Amygdala (tissue), 56 donors: ENCODE measurements at places on chromosomes 5 and 9.
A peak's percentile ranks its signal among the peaks of the same experiment; 100 is the strongest.

DNA sequence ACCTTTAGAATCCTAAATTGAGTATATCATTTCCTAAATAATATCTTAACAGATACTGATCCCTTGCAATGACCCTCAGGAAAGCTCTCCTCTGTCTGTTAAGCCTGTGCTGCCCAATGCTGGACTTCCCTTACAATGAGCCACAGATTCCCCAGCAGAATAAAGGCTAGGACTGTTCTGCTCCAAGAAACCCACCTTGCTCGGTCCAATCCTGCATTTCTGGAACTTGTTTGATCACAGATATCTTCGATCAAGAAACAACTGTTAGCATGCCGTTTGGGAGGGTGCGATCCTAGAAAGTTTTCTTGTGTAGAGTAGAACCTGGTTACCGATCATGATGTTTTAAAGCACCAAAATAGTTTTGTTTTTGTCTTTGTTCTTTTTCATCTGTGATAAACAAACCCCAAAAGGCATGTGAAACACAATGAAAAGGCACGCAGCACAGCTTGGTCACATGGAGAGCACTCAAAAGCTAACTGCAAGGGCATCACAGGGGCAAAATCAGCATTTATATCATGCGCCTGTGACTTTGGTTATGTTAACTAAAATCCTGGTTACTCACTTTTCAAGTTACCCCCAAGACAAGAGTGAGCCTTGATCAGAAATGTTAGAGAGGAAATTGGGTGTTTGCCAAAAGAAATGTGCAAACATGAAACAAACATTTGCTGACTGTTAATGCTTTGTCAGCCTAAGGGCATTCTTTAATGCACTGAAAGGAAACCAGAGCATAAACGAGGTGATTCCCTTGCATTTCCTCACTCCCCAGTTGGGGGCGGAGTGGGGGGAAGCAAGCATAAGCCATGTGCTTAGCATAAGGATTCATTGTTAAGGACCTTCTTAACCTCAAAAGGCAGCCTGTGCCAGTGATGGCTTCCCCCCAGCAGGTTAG lies 61.9 kb upstream of the ADAMTS16 start:
- DNase-seq, result no peak

DNA sequence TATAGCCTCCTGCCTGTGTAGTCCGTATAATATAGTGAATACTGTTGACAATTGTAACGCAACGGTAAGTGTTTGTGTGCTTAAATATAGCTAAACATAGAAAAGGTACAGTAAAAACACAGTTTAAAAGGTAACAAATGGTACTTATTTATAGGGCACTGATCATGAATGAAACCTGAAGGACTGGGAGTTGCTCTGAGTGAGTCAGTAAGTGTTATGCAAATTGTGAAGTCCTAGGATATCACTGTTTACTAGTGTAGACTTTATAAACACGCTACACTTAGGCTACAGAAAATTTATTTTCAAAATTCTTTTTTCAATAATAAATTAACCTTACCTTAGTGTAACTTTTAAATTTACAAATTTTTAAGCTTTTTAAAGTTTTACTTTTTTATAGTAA lies 1090.1 kb downstream of the CDH9 start:
- no peak for DNase-seq

DNA sequence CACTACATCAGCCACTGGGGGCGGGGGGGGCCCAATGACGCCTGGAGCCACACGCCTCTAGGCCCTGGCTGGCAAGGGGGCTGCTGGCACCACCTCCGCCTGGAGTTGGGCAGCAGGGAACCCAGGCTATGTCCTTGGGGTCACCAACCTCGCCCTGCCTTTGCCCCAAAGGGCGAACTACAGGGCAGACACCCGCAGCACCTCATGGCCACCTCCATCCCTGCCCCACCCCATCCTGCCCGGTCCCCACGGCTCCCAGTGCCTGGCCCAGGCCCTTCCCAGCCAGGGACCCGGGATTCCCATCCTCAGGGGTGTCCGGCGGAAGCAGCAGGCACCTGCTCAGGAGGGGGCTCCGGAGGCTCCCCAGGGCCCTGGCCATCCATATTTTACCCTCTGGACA lies 37.0 kb downstream of the NACC2 start:
- no peak for DNase-seq

DNA sequence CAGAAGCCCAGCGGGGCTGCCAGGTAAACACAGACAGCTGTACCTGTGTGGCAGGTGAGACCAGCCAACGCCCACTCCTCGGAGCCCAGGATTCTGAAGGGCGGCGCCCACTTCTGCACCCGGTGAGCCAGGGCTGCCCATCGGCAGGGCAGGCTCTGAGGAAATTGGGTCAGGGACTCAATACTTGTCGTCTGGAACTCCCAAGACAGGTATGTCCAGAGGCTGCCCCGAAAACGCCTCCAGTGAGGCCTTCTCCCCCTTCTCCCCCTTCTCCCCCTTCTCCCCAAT lies 19.8 kb downstream of the GLT6D1 start:
- no peak for DNase-seq

GRCh38 chr5:126182971-126183695 lies 240.1 kb upstream of the GRAMD2B start:
- DNase-seq, result peak; percentile 8

- no peak for DNase-seq
Observed at GRCh38 chr9:88994469-88995199, 3.4 kb downstream of the S1PR3 start.

DNA sequence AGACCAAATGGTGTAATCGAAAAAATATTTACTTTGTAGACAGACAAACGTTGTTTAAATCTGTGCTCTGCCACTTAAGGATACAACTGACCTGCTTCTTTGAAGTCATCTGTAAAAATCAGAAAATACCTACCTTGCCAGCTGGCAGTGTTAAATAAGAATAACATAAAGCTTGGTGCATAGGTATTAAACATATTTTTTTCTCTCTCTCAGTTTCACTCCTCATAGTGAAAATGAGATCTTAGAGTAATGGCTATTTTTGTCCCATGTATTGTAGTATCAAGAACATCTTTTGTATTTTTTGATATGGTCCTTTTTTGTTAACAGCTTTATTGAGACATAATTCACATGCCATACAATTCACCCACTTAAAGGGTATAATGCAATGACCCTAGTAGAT lies 17.9 kb upstream of the RANBP17 start:
- DNase-seq, result no peak

GRCh38 chr9:124036578-124036977 lies 25.0 kb downstream of the LHX2 start:
- no peak for DNase-seq

DNA sequence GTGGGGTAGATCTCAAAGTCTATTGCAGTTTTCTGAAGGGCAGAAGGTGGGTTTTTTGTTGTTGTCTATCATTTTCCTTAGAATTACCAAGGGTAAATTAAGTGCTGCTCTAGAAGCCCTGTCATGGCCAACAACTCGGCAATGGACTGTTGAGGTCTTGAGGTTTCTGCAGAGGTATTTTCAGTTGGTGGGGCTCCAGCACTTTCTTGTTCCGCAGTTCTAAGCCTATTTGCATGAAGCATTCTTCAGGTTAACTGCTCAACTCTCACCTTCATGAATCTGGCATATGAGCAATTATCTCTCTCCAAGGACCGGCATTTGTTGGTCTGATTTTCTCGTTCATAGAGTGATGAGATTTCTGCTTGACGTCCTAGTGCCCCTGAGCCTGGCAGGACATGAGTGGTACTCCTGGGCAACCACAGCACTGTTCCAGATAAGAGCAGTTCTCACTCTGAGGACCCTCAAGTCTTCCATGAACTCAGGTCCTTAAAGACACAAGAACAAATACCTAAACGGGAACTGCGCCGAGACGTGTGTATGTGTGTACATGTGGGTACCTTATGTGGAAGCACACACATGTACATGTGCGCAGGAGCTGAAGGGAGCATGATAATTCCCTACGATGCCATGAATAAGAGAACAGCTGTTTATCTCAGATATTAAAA lies 544.5 kb downstream of the CSNK1G3 start:
- no peak for DNase-seq

DNA sequence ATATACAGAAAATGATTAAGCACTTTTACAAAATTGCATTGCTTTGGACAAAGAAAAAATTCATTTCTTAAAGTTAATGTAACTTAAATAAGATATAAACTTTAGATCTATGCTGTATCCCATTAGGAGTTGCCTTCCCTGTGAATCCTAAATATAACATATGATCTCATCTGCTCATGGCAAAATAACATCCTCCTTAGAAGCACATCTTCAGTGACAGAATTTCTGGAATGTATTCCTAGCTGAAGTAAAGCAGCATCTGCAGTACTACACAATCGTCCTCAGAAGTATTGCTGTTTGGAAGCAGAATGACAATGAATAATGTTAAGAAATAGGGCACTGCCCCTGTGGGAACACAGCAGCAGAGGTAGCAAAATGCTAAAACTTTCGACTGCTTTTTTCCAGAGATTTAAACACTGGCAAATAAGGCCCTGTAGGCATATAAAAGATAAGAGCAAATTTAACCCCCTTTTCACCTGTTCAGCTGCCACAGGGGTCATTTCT lies 571.0 kb downstream of the PTPRD start:
- DNase-seq, result no peak

DNA sequence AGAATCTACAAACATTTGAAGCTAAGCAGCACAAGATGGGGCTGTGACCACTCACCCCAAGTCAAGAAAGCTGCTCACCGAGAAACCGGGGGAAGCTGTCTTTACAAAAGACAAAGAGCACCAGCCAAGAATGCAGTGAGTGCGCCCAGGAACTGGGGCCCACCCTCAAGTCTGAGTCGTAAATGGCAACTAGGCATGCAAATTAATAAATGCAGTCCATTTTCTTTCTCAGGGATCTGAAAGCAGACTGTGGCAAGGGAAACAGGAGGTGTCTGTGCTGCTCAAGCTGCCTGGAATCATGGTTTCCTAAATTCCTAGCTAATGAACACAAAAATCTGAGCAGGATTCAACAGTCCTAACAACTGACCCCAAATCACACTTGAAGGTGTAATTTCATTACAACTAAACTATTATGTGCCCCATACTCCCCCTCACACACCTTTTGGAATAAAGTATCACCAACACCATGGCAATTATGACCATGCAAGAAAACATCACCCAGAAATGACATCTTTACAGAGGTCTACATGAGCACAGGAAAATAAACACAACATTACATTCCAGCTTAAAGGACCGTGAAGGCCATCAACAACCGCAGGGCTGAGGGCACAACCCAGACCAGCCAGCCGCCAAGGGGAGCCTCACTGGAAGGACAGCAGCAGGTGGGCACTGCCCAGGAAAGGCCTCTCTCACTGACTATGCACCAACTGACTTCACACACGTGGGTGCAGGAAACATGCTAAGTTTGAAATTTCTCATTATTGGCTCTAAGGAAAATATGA lies 17.6 kb downstream of the NSUN2 start:
- DNase-seq, result no peak

GRCh38 chr9:15743512-15743911 lies 190.7 kb downstream of the CCDC171 start:
- DNase-seq, result no peak

- no peak for DNase-seq
Observed at GRCh38 chr9:119418721-119419120, 49.5 kb upstream of the BRINP1 start.

DNA sequence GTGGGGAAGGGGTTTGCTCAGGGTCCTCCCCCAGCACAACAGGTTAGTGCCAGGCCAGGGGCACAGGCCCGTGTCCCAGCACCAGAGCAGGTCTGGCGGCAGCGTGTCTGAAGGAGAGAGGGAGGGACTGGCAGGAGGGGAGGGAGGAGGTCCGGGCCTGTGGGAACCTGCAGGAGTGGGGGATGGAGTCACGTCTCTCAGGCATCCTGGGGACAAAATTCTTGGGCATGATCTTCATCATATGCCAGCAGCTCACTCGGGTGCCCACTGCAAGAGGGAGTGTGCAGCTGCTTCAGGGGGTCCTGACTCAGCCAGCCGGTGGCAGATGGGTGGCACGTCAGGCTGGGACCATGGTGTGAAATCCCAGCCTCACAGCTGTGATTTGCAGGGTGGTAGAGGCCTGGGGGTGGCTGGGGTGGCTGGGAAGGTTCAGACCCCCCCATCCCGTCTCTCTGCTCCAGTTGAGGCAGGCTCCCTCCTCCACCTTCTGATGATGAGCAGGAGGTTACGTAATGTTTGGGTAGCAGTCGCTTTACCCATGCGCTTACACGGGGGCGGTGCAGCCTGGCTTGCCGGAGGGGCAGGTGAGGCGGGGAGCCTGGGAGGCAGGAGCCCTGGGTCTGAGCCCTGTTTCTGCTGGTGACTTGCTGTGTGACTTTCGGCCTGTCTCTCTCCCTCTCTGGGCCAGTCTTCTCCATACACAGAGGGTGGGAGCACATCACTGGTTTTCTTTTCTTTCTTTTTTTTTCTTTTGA lies 40.5 kb downstream of the NCS1 start:
- no peak for DNase-seq

GRCh38 chr5:172223901-172224873 lies 30.2 kb downstream of the EFCAB9 start:
- DNase-seq, result no peak

DNA sequence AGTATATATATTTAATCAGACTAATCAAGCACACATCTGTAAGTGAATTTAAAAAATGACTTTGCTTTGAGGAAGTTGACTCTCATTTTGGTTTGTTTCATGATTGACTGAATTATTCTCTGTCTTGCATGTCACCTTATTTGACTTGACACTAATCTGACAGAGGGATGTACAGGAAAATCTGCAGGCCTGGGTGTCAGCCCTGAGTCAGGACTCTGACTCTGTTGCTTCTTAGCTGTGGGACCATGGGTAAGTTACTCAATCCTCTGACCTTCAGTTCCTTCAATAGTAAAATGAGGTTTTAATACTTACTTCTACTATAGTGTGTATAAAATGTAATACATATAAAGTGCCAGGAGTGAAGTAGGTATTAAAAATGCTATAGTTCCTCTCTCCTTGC lies 415.9 kb downstream of the ARHGEF28 start:
- no peak for DNase-seq

DNA sequence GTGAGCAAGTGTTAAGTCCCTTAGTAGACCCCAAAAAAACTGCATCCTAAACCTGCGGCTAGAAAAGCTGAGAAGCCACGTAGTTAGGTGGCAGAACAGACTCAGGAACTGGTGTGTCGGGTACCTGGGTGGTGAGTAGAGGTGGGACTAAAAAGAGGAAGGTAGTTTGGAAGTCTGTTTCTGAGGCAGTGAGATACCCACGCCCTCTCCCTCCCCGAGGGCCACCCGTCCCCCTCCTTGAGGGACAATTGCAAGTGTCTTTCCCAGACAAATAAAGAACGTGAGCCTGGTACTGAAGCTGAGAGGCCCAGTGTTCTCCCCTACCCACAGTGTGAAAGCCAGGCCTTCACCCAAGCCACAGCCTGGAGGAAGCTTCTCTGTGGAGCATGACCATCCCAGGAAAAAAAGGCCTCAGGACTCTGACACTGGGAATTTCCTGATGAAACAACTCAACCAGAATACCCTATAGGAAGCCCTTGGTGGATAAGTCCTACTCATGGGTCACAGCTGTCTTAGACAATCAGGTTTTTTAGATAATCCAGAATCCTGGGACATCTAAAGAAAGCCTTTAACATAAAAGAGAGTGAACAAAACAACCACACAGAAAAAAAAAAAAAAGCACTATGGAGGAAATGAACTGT lies 7.0 kb upstream of the CD74 start:
- no peak for DNase-seq

DNA sequence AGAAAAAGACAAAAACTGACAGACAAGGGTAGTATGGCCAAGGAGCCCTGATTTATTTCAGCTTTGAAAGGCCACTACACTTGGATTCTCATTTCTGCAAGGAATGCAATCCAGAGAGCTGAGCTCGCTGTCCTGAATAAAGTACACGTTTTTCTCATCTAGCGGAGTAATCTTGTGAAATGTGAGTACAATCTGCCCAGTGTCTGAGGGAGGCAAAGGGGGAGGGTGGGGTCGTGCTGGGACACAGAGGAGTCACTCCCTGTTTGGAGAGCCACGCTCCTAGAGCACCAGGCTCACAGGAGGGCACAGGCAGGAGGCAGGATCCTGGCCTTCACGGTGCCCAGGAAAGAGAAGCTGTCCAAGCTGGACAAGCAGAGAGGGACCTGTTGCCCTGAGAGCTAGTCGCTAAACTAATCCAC lies 51.0 kb upstream of the IFNK start:
- DNase-seq, result peak; percentile 13
